ENCODE measurements at places on chromosomes 1 and 21.

GRCh38 chr1:82399093-82399492, 598.4 kb downstream of the ADGRL2 start:
- DNase-seq, result no peak

- no peak for DNase-seq
Measured at GRCh38 chr1:242530761-242531160, 6.3 kb upstream of the PLD5 start.

DNA sequence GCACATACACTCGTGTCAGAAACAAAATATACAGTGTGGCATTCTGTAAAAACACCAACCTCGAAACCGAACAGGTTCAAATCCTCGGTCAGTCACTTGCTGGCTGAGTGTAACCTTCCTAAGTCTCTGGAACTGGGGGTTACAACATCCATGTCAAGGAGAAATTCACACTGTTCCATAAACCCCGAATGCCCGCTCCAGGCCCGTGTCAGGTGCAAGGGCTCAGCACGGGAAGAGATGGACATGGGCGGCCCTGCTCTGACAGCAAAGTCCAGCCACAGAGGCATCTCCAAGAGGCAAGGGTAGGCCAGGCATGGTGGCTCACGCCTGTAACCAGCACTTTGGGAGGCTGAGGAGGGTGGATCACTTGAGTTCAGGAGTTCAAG, 79.5 kb downstream of the SLC66A1 start:
- DNase-seq, result no peak

DNA sequence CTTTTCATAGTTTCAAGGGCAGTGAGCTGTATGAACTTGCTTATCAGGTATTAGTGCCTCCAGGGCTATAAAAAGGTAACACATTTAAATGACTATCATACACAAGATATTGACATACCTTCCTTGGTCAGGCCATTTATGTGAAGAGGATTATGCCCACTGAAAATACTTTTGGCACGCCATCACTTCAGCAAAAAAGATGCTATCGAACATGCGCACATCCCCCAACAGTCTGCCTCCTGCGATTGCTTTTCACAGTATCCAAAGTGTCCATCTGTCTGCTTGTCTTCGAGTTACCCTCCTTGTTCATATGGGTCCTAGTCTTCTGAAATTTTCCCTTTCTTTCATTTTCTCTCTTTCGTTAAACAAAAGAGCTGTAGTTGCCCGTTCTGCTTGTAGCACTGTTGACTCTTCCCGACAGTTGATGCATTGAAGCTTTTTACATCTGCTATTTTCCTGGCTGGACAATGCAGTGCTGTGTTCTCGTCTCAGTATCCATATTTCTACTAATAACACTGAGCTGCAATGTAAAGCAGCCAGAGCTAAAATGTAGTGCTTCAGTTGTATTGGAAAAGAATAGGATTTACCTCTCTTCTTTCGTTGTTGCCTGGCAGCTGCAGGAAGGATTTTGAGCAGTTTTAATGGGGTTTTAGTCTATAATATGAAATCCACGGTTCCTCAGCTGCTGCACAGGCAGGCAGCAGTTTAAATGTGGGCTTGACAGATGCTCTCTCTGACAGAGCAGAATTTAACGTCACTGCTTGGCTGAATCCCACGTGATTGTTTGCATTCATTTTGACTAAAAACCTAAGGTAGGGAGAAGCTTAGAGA, at the start of gene B3GALT2:
TSS of gene B3GALT2 (minus strand) at position 713 of the 831 bp plus-strand sequence. CDS start 5,051 bp downstream, outside the sequence.
- DNase-seq, result no peak

DNA sequence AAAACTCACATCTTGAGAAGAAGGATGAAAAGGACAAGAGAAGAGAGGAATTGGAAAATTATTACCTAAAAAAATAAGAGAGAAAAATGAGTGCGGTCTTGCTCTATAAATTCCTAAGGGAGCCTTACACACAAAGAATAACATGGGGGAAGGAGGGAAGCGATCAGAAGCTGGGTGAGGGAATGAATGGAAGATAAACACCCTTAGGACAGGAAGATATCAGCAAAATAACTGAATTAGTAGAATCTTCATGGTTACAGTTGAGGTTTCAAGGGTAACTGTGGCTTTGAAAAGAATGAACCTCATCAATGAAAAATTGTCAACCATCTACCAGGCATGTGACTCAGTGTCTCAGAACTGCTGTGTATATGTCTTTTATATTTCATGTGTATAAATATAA, 192.5 kb upstream of the FOXD3 start:
- DNase-seq, result no peak

- no peak for DNase-seq
Measured at GRCh38 chr1:156342166-156342955, 4.0 kb downstream of the TSACC start.

- DNase-seq, result no peak
Measured at GRCh38 chr1:161954466-161954865, 69.2 kb downstream of the OLFML2B start.

DNA sequence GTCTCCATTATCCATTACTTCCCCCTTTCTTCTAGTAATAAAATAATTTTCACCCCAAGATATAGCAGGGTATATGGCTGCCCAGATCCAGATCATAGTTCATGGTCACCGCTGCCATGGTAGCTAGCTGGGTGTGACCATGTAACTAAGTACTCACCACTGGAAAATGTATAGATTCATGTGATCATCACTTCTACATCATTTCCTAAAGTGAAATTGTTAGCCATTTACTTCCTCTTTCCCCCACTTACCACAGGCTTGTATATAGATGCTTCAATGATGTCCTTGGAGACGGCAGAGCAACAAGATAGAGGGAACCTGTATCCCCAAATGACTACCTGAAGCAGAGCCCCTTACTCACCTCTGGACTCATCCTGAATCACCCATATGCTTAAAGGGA, 22.7 kb upstream of the EYA3 start:
- no peak for DNase-seq

- no peak for DNase-seq
Measured at GRCh38 chr1:11606775-11607174, 47.5 kb downstream of the FBXO2 start.

GRCh38 chr1:49971088-49971487, 52.7 kb downstream of the AGBL4 start:
- no peak for DNase-seq

DNA sequence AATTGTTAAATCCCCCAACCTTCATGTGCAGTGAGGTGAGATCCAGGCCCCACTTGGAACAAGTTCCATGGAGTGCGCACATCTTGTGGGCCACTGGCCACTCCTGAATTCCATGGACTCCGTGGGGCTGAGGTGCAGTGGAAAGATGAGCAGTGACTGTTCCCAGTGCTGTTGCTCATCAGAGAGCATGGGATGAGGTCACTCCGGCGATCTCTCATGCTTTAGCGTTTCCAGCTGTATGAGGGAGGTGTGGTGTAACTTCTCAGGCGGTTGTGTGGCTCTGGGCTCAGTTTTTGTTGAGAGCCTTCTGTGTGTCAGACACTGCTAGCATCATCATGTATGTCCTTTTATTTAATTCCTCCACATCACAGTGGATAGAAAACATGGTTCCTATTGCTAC, 96.2 kb downstream of the GALNT2 start:
- DNase-seq, result no peak

GRCh38 chr1:30376054-30376697, 347.2 kb downstream of the MATN1 start:
- DNase-seq, result no peak

DNA sequence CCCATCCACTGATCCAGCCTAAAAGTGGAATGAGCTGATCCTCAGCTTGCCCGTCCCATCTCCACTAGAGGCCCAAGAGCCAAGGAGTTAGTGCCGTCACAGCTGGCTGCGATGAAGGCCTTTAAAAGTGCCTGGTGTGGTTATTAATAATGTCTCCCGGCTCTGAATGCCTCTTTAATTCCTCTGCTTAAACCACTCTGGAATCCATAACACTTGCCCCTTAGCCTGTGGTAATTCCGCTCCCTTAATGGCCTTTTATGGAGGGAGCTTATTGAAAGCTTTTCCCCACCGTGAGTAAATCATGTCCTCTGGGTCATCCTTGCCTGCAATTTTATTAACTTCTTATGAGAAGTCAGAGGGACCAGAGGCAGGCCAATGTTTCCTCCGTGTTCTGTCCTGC, 55.4 kb downstream of the UBIAD1 start:
- DNase-seq, result no peak

DNA sequence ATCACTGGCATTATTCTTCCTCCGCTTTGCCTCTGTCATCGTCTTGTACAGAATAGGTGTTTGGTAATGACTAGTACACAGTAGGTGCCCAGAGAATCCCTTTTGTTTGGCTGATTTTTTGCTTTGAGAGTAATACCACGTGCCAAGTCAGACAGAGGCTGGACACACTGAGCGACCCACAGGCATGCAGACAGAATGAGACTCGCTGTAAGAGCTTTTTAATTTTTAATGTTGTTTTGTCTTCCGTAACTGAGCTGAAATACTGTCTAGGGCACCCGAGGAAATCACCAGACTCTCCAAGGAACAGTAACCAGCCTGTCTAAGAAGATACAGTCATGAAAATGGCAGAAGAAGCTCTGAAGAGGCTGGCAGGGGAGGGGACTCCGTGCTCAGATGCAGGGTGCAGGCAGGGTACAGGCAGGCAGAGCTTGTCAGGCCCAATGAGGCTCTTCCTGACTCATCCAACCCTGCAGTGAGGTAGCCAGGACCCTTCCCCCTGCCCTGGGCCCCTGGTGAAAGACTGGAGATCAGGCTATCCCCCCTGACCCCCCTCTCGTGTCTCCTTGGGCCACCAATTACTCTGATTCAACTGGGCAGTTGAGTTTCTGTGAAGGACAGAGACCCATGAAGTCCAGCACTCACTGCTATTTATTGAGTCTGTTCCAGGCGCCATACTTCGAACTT, 60.1 kb upstream of the ECE1 start:
- no peak for DNase-seq

- no peak for DNase-seq
Measured at GRCh38 chr1:64476251-64476952, 6.5 kb downstream of the CACHD1 start.

GRCh38 chr1:88678405-88678804, 5.7 kb upstream of the PKN2 start:
- no peak for DNase-seq

GRCh38 chr1:95353194-95353593, 119.2 kb downstream of the RWDD3 start:
- no peak for DNase-seq

DNA sequence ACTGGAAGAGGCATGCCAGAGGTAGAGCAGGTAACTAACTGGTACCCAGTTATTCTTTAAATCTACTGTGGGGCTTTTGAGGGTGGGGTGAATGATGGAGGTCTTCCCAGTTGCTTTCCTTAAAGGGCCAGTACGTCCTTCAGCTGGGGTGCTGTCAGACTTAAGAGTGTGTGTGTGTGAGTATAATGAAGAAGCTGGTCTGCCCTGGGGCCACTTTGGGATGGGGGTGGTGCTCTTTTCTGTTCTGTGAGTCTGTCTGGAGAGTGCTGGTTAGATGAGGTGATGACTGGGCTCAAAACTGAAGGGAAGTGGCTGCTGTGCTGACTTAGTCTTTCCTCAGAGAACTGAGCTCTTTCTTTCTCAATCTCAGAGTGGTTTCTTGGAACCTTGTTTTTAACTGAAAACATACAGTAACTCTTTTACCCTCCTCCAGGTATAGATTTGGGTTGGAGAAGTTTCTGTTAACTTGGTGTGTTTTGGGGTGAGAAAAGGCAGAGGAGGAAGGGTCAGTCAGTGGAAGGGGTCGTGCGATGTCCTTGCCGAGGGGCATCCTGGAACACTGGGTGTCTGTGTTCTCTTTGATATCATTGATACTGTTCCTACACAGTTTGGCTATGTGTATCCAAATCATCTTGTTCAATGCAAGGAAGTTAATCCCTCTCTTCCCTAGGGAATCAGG, 746 bp downstream of the MACF1 start:
- no peak for DNase-seq

DNA sequence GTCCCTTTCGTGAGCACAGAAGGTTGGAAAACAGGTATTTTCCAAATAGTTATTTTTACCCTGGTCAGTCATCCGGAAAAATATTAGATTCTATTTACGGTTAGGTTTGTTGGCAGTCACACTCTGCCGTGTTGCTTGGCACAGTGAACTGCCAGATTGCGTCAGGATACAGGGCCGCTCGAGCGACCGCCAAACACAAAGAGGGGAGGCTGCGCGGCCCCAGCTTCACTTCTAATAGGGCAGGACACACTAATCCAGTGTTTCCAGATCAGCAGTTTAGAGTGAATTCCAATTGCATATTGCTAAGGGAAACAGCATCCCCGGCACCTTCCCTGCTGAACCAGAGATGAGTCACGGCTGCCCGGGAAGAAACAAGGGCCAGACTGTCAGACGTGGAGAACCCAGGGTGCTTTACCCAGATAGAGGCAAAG, 22.9 kb downstream of the UMODL1 start:
- no peak for DNase-seq

DNA sequence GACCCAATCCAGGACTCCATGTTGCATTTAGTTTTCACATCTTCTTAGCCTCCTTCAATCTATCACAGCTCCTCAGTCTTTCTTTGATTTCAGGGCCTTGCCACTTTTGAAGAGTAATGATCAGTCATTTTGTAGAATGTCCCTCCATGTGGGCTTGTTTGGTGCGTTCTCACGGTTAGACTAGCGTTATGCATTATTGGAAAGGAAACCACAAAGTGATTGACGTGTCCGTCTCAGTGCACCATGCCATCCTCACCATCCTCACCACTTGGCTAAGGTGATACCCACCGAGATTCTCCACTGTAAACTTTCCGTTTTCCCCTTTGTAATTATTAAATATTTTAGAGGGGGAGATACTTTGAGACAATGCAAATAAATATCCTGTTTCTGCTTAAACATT, 59.6 kb upstream of the OLIG2 start:
- DNase-seq, result no peak

- DNase-seq, result no peak
Measured at GRCh38 chr21:46050668-46051378, 47.1 kb upstream of the COL6A2 start.

DNA sequence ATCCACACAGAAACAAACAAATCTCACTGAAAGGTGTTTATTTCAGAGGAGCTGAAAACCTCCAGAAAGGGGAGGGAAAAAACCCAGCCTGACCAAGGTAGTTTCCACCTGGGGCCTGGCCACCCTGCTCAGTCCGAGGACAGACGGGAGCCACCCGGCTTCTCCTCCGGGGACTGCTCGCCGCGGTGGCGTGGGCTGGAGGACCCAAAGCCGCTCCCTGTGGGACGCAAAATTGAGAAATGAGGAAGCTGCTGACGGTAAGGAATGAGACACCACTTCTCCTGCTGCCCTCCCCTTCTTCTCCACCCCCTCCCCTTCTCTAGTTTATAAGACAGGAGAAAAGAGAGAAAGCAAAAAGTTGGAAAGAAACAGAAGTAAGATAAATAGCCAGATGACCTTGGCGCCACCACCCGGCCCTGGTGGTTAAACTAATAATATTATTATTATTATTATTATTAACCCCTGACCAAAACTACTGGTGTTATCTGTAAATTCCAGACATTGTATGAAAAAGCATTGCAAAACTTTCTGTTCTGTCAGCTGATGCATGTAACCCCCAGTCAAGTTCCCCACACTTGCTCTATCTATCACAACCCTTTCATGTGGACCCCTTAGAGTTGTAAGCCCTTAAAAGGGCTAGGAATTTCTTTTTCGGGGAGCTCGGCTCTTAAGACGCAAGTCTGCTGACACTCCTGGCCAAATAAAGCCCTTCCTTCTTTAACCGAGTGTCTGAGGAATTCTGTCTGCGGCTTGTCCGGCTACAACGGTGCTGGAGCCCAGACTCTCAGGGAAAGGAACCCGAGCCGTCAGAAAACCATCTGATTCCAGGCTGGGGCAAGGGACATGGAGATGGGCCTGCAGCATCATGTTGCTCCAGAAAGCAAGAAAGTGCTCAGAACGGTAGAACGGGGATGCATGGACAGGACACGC, 12.5 kb downstream of the ITGB2 start:
- DNase-seq, result no peak

Measured in esophagus squamous epithelium (tissue), 5 donors.